ENCODE measurements at places on chromosomes 13 and 19.
A peak's percentile ranks its signal among the peaks of the same experiment; 100 is the strongest.

DNA sequence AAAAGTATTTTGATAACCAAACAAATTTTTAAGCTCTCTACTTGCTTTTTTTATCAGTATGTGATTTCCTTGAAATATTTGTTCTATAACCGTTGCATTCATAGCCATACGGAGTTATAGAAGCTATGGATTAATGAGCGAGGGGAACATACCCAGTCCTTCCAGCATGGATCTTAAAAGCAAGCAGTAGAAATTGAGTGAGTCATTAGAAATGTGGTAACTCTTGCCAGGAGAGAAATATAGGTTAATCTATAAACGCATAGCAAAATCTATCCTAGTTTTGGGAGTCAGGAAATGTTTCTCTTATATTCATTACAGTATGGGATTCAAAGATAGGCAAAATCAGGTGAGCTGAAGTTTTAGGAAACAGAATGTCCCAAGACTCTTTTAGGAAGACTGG, 507.4 kb downstream of the DACH1 start:
- DNase-seq, result no peak

GRCh38 chr19:29714371-29714952, 599 bp downstream of the C19orf12 start:
- peak; percentile 24 for DNase-seq

DNA sequence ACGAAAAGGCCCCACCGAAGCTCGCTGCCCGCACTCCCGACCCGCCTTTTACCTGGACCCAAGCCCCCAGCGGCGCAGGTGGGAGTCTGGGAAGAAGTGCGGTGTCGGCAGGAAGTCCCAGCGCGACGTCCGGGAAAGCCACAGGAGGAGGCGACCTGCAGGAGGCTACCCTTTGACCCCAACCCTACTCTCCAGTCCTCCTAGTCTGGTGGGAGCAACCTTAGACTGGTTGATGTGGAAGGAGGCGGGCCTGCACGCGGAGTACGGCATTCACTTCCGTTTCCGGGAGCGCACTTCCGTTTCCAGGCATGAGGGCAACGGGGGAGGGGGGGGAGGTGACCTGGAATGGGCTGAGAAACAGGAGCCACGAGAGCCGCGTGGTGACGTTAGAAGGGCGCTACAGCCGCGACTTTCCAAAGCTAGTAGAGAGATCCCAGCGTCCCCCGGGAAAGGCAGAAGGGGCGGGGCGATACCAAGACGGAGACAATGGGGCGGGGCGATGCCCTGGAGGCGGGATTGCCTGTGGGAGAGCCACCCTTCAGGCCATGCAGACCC, 28.5 kb downstream of the ZNF266 start:
- peak; percentile 21 for DNase-seq

- DNase-seq, result no peak
These were observed 88.8 kb upstream of the SLITRK5 start for GRCh38 chr13:87582399-87582798.

DNA sequence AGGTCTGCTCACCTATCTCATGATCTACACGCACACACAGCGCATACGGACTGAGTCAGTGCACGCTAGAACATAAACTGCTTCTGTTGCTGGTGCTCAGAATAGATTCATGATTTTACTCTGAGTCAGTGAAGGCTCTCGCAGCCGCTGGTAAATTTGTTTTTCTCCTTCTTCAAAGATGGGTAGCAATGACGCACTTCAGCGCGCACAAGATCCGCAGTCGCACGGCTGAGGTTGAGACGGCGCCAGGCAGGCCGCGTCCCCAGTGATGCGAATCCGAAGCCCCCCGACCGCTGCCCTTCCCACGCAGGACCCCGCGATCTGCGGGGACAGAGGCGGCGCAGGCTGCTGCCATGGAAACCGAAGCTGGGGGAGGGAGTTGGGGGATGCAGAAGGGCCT, 103.7 kb upstream of the USP29 start:
- DNase-seq, result no peak

DNA sequence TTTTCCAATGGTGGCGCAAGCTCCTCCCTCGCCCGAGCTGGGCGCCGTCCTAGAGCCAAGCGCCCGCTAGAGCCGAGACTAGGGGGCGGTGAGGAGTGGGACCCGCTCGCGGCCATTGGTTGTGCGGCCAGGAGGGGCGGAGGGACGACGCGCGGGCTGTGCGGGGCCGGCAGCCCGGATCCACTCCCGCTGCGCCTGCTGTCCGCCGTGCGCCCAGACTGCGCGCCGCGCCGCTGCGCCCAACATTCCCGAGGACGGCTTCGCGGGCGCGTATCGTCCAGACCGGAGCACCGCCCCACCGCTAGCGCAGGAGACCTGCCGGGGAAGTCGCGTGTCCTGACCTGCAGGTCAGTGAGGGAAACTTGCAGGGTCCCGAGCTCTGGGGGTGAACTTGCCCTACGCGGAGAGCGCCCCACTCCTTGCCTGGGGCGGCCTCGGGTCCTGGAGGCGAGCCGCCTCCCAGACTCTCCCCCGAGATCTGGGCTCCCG, at the start of gene SERTM1:
TSS of gene SERTM1 (plus strand) at position 183 of the 489 bp plus-strand sequence. CDS start 21,059 bp downstream, outside the sequence.
- no peak for DNase-seq

DNA sequence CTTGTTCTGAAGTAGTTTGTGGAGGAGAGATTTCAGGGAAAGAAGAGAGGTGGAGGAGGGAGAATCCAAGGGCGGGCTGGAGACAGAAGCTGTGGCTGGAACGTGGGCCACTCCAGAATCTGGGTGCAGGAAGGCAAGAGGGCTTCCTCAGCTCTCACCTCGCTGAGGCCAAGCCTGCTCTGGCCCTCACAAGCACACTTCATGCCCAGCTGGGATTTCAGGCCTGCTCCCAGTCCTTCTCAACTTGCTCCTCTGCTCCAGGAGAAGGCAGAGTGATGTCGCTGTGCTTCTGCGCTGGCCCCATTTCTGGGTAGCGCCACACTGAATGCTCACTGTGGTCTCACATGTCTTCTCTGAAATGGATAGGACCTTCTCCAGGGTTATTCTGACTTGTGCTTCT, 328.8 kb downstream of the FGF9 start:
- no peak for DNase-seq

- no peak for DNase-seq
These were observed 320.8 kb downstream of the ZNF536 start for GRCh38 chr19:30692879-30693503.

GRCh38 chr13:48775804-48776203, 122.1 kb downstream of the CYSLTR2 start:
- no peak for DNase-seq

- DNase-seq, result no peak
These were observed 12.8 kb downstream of the POLR2E start for GRCh38 chr19:1082165-1082927.

DNA sequence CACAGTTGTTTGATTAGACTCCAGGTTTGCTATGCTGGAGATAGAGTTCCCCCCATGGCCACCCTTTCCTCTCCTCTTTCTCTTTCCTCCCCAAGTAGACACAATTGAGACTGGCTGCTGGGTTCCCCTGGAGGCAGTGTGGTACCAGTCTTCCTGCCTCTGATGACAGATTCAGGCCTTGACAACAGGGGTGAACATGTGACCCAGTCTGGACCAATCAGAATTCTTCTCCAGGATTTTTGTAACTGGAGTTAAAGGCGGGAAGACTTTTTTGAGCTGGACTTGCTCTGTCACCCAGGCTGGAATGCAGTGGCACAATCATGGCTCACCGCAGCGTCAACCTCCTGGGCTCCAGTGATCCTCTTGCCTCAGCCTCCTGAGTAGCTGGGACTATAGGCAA, 48.7 kb downstream of the CCNE1 start:
- DNase-seq, result no peak

GRCh38 chr13:48852911-48853727, 122.6 kb upstream of the FNDC3A start:
- DNase-seq, result no peak

- DNase-seq, result no peak
These were observed 1851.1 kb downstream of the PCDH9 start for GRCh38 chr13:65378943-65379519.

GRCh38 chr13:65866138-65866537, 1364.0 kb downstream of the PCDH9 start:
- no peak for DNase-seq

DNA sequence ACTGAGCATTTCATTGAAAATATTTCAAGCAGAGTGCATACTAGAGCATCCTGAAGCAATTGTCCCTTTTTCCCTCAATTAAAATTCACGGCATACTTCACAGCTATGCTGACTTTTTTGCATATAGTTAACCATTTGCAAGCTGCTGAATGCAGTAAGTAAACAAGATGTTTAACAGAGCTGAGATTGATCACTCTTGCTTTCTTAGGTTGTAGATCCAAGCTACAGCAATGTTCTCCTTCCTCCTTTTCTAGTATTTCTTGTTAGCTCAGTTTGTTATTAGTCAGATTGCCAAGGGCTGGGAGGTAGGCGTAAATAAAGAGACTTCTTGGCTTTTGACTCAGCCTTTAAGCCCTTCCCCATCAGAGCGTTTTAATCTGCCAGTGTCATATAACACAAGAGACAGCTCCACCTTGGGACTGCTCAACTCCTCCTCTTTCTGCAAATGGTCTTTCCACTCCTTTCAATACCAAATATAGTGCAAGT, at the start of gene SLITRK6:
TSS of gene SLITRK6 (minus strand) at position 323 of the 486 bp plus-strand sequence. CDS start 2,911 bp downstream, outside the sequence.
- DNase-seq, result no peak

DNA sequence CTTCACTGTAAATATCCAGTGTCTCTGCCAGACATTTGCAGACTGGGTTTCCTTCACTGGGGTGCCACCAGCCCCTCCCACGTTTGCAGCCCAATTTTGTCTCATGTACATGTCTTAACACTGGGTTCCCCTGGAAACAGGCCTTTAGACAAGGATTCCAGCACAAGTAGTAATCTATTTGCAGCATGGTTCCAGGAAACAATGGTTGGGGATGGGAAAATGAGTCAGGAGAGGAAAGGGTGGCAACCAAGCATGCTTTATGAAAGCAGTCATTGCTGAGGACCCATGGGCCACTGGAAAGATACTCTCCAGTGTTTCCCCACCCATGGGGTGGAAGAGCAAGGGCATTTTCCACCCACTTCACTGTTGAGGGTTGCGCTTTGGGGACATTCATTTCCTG, 53.6 kb upstream of the FARP1 start:
- DNase-seq, result no peak

DNA sequence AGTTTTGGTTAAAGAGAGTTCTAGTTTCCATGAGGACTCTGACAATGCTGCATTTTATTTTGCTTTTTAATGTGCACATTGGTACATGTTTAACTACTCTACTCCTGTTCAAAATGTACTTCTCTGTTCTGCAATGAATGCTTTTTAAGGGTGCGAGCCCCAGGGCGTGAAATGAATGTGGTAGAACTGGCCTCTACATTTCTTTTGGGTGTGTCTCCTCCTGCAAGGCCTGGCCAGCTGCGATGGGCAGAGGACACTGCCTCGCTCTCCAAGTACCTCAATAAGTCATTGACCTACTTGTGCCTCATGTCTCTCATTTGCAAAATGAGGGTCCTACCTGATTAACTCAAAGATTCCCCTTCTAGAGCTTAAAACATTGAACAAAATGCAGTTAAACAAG, 6.7 kb downstream of the RGS9BP start:
- DNase-seq, result no peak

GRCh38 chr13:110937511-110938285, 22.8 kb upstream of the ANKRD10 start:
- no peak for DNase-seq

DNA sequence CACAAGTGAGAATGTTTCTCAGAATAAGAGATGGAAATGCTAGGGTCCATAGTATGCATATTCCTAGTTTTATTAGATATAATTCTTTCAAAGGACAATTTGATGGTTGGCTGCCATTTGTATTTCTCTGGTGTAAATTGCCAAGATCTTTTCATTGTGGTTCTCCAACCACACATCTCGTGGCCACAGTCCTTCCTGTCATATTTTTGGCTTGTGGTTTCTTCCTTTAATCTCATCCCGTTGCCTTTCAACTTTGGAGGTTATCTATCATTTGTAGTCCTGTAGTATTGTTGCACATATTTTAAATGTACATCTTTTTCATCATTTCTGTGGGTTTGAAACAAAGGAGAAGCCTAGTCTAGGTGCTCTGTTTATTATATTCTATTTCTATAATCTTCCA, 61.2 kb downstream of the WASF3 start:
- no peak for DNase-seq

- no peak for DNase-seq
These were observed 197.1 kb downstream of the ITGBL1 start for GRCh38 chr13:101649488-101650126.

DNA sequence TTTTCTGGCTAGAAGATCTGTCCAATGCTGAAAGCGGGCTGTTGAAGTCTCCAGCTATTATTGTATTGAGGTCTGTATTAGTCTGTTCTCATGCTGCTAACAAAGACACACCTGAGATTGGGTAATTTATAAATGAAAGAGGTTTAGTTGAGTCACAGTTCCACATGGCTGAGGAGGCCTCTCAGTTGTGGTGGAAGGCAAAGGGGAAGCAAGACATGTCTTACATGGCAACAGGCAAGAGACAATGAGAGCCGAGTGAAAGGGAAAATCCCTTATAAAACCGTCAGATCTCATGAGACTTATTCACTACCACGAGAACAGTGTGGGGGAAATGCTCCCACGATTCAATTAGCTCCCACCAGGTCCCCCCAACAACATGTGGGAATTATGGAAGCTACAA, 980.4 kb downstream of the SLITRK5 start:
- DNase-seq, result no peak

GRCh38 chr19:53037101-53038097, 7.1 kb upstream of the ERVV-2 start:
- DNase-seq, result peak; percentile 17

GRCh38 chr13:21641629-21642028, 29.2 kb upstream of the FGF9 start:
- DNase-seq, result no peak

- no peak for DNase-seq
These were observed 8.7 kb downstream of the TIMM44 start for GRCh38 chr19:7934766-7935165.

GRCh38 chr13:106109391-106109791, 426.1 kb downstream of the EFNB2 start:
- no peak for DNase-seq

- DNase-seq, result no peak
These were observed 75.7 kb upstream of the SGCG start for GRCh38 chr13:23105051-23105450.

- DNase-seq, result no peak
These were observed 191.0 kb upstream of the IRS2 start for GRCh38 chr13:109977212-109977968.

- DNase-seq, result no peak
These were observed 106.0 kb upstream of the CSNK1A1L start for GRCh38 chr13:37211487-37211886.

- no peak for DNase-seq
These were observed 1.5 kb downstream of the CERS1 start for GRCh38 chr19:18894254-18895037.
